ENCODE measurements at places on chromosomes 12 and 14.

GRCh38 chr14:68477110-68477455 is 315.8 kb downstream of the ZFP36L1 start:
- no peak for DNase-seq

DNA sequence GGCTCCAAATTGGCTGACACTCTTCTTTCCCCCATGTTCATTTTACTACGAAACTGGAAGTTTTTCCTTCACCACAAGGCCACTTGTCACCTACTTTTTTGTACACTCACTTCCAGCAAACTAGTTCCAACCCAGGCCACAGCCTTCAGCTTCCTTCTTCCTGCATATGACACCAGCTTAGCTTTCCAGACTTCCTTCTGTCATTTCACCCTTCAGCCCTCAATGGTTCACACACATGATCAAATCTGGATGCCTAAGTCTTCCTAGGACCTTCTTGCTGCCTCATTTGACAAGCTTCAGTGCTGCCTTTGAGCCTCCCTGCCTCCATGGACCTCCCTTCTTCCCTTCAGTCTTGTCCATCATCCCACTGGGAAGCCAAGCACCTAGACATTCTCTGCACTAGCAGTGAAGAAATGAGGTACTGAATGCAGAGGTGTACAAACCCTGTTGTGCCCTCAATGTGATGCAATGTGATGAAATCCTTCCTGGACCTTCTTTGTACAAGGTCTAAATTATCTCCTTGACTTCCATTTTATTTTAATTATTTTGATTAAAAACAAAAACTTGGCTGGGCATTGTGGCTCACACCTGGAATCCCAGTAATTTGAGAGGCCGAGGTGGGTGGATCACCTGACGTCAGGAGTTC is 4.3 kb upstream of the REC8 start:
- no peak for DNase-seq

DNA sequence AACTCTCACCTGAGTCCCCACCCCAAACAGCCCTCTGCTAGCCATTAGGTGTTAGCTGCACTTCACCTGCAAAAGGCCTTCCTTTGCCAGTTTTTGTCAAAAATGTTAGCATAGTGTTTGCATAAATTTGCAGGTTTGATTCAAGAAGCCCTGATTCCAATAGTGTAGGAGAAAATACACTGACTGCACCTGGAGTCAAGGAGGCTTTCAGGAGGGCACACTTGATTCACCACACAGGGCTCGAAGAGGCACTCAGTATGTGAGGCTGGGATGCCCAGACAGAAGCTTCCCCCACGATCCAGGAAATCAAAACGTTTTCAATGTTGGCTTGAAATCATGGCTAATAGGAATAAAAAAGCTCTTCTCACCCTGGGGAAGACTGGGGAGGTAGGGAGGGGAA is 40.5 kb upstream of the DDX11 start:
- DNase-seq, result no peak

DNA sequence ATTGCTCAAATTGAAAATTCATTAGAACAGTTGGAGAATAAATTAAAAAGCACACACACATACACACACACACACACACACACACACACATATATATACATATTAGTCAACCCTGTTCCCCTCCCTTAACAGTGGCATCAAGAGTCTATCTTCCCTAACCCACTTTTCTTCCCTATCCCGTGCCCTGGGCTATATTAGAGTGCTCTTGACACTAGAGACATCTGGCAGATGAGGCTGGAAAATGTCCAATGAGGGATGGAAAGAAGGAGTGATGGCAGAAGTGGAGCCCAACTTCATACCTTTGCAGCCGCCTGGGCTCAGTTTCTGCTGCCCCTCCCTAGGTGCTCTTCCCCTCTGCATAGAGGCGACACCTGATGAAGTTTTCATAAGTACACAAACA is 172.4 kb upstream of the NUDT4 start:
- DNase-seq, result no peak

DNA sequence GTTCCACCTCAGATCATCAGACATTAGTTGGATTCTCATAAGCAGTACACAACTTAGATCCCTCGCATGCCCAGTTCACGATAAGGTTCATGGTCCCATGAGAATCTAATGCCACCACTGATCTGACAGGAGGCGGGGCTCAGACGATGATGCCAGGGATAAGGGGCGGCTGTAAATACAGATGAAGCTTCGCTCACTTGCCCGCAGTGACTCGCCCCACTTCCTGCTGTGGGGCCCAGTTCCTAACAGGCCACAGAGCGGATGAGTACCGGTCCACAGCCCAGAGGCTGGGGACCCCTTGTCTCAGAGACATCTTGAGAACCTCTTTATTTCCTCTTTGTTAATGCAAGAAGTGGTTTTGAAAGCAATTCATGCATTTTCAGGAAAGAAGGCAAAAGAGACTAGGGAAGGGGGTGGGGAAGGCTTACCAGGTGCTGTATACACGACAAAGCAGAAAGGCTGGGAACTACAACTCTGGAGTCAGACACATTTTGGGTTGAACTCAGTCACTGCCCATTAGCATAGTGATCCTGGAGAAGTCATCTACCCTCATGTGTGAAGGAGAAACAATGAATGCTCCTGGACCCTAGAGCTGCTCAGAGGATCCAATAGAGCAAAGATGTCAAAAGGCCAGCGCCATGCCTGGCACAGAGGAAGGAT is 68.7 kb downstream of the EID3 start:
- no peak for DNase-seq

GRCh38 chr14:104151566-104152245 is 13.3 kb downstream of the KIF26A start:
- DNase-seq, result no peak

GRCh38 chr14:96167224-96168148 is 37.2 kb upstream of the BDKRB2 start:
- DNase-seq, result no peak
